ENCODE measurements at places on chromosomes 5 and 9.

- DNase-seq: no peak
Measured at GRCh38 chr9:78932849-78933627, 636.1 kb downstream of the PSAT1 start.

DNA sequence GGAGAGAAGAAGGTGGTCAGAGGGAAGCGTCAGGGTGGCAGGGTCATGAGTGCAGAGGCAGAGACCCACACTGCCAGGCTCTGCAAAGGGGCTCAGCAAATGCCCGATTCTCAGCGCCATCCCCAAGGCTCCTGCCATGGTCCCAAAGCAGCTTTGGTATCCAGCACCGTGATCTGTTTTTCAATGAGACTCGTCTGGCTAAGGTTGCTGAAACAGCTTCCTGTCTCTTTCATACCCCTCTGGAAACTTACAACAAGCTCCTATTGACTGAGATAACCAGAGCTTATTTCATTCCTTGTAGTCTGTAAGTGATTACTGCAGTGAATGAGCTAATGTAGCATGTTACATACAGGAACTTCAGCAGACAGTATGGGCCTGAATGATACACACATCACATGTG, 568.6 kb upstream of the DAP start:
- DNase-seq: no peak

- no peak for DNase-seq
Measured at GRCh38 chr9:121960665-121961064, 132.4 kb downstream of the TTLL11 start.

- no peak for DNase-seq
Measured at GRCh38 chr5:114448481-114448880, 86.6 kb downstream of the KCNN2 start.

- no peak for DNase-seq
Measured at GRCh38 chr5:111680737-111681413, 76.1 kb downstream of the NREP start.

DNA sequence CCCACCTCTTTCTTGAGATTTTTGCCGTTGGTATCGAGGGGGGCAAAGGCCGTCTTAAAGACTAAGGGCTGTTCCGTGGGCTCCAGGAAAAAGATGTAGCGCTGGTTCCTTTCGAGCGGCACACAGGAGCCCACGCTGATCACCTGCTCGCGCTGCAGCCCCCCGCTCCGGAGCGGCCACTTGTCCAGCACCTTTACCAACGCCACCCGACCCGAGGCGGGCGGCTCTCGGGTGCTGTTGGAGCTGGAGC, 781 bp downstream of the NRG2 start:
- no peak for DNase-seq

- DNase-seq: no peak
Measured at GRCh38 chr5:14458414-14458813, 123.2 kb upstream of the OTULINL start.

DNA sequence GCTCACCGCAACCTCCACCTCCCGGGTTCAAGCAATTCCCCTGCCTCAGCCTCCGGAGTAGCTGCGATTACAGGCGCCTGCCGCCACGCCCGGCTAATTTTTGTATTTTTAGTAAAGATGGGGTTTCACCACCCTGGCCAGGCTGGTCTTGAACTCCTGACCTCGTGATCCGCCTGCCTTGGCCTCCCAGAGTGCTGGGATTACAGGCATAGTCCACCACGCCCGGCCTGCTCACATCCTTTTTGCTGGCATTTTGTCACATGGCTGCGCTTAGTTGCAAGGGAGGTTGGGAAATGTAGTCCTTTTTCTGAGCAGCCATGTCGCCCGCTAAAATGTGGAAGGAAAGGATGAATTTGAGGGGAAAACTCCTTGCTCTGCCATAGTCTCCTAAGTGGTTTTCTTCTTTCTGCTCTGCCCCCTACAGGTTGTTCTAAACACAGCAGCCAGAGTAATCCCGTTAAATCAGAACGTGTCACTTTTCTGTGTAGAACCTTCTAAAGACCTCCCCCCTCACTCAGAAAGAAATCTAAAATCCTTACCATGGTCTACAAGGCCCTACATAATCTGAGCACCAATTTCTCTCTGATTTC, 57.8 kb upstream of the HSPA9 start:
- no peak for DNase-seq

DNA sequence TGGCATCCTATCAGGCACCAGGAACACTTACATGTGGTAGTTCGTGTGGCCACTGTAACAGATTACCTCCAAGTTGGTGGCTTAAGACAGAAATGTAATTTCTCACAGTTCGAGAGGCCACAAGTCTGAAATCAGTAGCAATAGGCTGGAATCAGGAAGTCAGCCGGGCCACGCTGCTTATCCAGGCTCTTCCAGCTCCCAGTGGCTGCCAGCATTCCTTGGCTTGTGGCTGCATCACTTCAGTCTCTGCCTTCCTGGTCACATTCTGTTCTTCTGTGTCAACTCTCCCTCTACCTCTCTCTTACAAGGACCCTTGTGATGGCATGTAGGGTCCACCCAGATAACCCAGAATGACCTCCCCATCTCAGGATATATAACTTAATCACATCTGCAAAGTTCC, 78.7 kb upstream of the MSX2 start:
- DNase-seq: no peak

All from effector memory CD4-positive, alpha-beta T cell (primary cell).